ENCODE measurements at places on chromosomes 5 and 9. TPM values are rescaled to one million over a fixed set of nuclear protein-coding genes. Genes with fewer than 3 reads are reported as not detected.

Gene DCTN4
- total RNA-seq, result 87.1 TPM

Gene LHX6
- total RNA-seq, result 7.3 TPM

Gene ANKDD1B
- total RNA-seq, result 2.7 TPM

Gene PHYHD1
- total RNA-seq, result 50.9 TPM

Gene MOB3B
- total RNA-seq, result 3.1 TPM

Gene OTP
- not detected for total RNA-seq

Gene RMRP
- 13,864 TPM for total RNA-seq

Gene ELAVL2
- 0.55 TPM for total RNA-seq

Gene CNTLN
- 12.9 TPM for total RNA-seq

Gene MED22
- total RNA-seq, result 32.6 TPM

Gene NSUN2
- 54.5 TPM for total RNA-seq

Gene PSD2
- 0.46 TPM for total RNA-seq

Gene IGFBPL1
- total RNA-seq, result 14.3 TPM

Gene SV2C
- 0.96 TPM for total RNA-seq

Gene OBP2B
- 1.6 TPM for total RNA-seq

Gene ADCY2
- 5.2 TPM for total RNA-seq

Gene SLC6A18
- total RNA-seq, result not detected

Gene PLCXD3
- total RNA-seq, result 3.5 TPM

Gene DBH
- not detected for total RNA-seq

Gene FOXD4L3
- not detected for total RNA-seq

Gene TMEM267
- 14.9 TPM for total RNA-seq

Gene OMD
- total RNA-seq, result 3.6 TPM

Gene CTSV
- total RNA-seq, result 277 TPM
